ENCODE measurements at places on chromosomes 1 and 21. TPM values are rescaled to one million over a fixed set of nuclear protein-coding genes. Genes with fewer than 3 reads are reported as not detected.

DNA sequence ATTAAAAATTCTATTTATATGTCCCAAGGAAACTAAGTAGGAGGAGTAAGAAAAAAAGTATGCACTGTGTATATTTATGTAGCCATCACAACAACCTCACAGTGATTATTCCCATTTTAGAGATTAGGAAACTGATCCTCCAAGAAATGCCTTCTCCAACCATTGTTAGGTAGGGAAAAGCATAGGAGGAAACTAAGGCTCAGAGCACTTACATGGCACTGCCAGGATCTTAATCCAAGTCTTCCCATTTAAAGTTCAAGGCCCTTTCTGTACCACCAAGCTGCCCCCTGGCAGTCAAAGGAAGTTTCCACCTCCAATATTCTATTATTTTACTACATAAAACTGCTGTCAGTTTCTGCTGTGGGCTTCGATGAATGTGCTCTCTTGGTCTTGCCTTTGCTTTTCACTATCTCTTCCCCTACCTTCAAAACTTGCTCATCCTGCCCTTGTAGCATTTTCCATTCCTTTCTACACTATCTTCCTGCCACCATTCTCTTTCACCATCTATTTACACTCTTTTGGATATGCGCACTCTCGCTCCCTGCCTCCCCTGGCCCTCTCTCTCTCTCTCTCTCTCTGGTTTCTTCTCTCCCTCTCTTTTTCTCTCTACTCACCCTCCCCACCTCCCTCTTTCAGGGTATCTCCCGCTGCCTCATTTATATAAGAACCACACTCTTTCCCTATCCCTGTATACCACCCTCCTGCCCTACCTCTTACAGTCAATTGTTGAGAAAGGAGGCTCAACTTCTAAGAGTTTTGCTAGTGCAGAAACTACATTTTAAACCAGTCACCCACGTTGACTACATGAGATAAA is 34.0 kb downstream of the PUM1 start:
- DNase-seq, result no peak

DNA sequence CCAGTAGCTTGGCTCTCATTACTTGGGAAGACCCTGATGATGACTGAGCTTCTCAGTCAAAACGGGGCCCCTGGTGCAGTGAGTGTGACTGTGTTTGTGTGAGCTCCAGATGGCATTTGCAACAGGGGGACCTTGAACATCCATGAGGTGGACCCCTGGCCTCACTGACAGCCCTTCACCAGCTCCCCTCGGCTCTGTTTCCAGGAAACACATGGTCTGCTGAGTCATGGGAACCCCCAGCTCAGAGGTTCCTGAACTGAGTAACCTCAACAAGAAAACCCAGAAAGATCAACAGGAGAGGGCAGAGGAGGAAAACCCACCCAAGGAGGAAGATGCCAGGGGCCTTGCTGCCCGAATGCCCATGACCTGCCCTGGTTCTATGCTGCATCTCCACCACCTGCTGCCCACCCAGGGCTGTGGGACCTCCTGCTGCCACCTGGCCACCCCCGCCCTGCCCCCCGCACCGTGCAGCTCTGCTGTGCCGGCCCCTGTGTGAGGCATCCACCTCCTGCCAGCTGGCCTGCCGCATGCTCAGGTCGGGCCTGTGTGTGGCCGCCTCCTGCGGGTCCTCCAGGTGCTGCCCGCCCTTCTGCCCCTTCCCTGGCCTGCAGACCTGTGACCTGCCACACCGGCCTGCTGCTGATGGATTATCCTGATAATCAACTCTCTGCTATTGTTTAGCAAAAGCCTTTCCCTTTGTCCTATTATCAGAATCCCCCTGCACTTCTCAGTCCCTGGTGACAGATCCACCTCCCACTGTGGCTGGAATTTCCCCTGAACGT is 4.2 kb upstream of the KRTAP12-1 start:
- DNase-seq, result no peak

GRCh38 chr1:219626865-219627264 is 14.0 kb upstream of the ZC3H11B start:
- no peak for DNase-seq

DNA sequence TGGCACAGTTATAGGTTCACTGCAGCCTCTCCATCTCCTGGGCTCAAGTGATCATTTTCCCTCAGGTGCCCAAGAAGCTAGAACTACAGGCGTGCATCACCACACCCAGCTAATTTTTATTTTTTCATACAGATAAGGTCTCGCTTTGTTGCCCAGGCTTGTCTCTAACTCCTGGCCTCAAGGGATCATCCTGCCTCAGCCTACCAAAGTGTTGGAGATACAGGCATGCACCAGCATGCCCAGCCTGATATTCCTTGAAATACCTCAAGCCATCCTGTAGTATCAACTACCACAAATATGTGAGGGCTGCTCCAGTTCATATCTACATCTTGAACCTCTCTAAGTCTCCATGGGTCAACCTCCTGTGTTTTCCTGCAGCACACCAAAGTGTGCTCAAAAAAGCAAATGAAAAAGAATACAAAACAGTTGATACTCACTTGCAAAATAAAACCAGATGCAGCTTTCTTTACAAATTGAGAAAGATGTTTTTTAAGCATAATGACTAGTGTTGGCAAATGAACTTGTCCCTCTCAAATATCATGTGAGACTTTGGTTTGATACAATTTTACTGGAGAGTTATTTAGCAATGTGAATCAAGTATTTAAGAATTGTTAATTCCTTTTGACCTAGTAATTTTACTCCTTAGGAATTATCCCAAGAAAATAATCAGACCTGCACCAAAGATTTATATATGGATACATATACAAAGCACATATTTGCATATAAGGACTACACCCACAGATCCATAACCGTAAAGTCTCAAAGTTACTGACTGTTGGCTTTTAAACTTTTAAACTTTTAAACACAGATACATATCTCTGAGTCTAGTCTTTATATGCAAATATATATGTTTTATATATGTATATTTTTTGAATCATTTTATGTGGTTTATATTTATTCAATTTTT is 197.7 kb downstream of the NRIP1 start:
- DNase-seq, result no peak

DNA sequence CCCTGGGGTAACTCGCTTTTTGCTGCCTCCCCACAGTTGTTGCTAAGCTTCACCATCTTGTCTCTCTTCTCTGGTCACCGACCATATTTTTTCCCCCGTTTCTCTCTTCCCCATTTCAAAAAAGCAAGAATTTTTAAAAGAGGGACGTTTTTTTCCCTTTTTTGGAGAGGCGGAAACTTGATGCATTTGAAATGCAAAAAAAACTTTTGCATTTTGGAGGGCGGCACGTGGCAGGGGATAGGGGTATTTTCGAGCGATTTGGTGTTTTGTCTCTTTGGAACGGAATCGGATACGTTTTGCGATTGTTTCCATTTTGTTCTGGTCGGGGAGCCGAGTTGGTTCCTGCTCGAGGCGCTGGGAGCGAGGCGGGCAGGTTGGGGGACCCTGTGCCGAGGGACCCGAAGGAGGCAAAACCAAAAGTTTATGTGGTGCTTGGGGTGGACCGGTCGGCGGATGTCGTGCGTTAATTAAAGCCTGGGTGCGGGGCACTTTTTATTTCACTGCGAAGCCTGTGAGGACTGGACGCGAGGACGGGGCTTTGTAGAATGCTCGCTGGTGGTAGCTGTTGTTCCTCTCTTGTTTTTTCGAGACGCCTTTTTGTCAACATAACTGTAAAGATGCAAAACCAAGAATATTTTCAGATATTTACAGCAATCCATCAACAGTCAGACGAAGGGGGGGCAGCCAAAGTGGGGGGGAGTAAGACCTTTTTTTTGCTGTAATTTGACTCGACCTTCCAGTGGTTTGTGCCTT is 884 bp downstream of the H3-3A start:
- no peak for DNase-seq

GRCh38 chr1:150109586-150109985 is 40.1 kb upstream of the PLEKHO1 start:
- no peak for DNase-seq

GRCh38 chr1:86706018-86706635 is 1.8 kb downstream of the SH3GLB1 start:
- no peak for DNase-seq

- DNase-seq, result no peak
Observed at GRCh38 chr1:193060406-193060805, 994 bp downstream of the RO60 start.

DNA sequence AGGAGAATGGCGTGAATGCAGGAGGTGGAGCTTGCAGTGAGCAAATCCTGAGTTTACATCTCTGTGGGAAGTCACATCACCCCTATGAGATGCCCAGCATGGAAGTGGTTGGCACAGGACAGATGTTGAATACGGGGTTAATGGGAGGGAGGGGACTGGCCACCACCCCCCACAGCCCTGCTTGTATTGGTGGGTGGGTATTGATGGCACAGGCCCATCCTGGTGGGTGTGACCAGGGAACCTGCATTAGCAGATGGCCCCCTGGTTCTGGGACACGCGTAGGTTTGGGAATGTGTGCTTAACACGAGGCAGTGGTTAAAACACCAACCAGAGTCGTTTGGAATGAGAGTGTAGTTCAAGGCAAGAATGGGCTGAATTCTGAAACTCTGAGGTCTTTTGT is 117.9 kb downstream of the PRDM2 start:
- DNase-seq, result no peak

The LCE3E gene
- polyA plus RNA-seq, result not detected

The MPL gene
- 0.55 TPM for polyA plus RNA-seq

The ALX3 gene
- polyA plus RNA-seq, result not detected

The ADAMTS1 gene
- polyA plus RNA-seq, result 110 TPM

The ASCL5 gene
- polyA plus RNA-seq, result 0.06 TPM
